ENCODE measurements at places on chromosomes 2 and 18. TPM values are rescaled to one million over a fixed set of nuclear protein-coding genes. Genes with fewer than 3 reads are reported as not detected.

PXDN gene
- total RNA-seq, result 0.58 TPM

SUCLG1 gene
- 82.6 TPM for total RNA-seq

SMPD4 gene
- 78.2 TPM for total RNA-seq

CCDC121 gene
- 0.53 TPM for total RNA-seq

GTF2A1L gene
- total RNA-seq, result not detected

STK39 gene
- total RNA-seq, result 0.05 TPM

DNA sequence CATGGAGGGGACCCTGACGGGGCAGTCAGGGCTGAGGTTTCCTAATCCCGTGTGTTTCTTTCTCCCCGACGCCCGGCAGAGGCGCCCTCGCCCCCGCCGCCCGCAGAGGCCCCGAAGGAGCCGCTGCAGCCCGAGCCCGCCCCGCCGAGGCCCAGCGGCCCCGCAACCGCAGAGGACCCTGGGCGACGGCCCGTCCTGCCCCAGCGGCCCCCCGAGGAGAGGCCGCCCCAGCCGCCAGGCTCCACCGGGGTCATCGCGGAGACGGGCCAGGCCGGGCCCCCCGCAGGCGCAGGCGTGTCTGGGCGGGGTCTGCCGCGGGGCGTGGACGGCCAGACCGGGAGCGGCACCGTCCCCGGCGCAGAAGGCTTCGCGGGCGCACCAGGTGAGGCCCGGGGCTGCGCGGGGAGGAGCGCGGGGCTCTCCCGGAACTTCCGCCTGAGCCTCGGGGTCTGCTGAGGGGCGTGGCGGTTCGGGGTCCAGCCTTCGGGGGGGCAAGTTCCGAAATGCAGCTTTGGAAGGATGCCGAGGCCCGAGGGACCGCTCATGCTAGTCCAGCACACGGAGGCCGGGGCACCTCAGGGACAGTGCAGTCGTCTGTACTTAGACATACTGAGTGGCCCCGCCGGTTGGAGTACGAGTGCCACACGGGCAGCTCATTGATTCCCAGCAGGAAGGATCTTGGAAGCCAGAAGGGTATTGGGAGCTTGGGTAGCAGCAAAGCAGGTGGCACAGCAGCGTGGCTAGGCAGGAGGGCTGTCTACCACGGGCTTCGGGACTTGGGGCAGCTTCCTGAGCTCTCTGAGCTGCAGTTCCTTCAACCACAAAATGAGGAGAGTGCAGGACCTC is 60.1 kb downstream of the EMILIN2 start:
- H3K27me3 ChIP-seq, result no peaks in the 10 kb centered on the region
- peak overlapping the region; percentile 94 for H3K4me3 ChIP-seq
- peak overlapping the region; percentile 80 for H3K27ac ChIP-seq
- peaks cover 10% of the 10 kb centered on the region for H3K36me3 ChIP-seq
- DNase-seq, result no peak
- no peaks in the 10 kb centered on the region for H3K4me1 ChIP-seq

GRCh38 chr2:18050001-18050400 is 171.5 kb downstream of the KCNS3 start:
- DNase-seq, result no peak
- H3K27ac ChIP-seq, result no peak overlapping the region
- no peaks in the 10 kb centered on the region for H3K4me1 ChIP-seq

DNA sequence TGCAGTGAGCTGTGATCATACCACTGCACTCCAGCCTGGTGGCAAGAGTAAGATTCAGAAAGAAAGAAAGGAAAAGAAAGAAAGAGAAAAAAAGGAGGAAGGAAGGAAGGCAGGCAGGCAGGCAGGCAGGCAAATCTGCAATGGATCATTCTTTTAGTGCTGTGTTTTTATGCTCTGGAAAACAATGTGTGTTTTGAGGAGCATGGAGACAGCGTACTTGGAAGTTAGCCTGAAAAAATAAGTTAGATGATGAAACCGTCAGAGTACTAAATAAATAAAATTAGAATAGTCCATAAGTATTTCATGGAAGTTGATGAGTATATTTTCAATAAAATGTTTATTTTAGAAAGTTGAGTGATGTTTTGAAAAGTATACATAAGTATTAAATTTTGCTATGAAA is 366.4 kb upstream of the CDH20 start:
- no peaks in the 10 kb centered on the region for H3K36me3 ChIP-seq
- no peak overlapping the region for H3K27ac ChIP-seq
- no peak for DNase-seq

DNA sequence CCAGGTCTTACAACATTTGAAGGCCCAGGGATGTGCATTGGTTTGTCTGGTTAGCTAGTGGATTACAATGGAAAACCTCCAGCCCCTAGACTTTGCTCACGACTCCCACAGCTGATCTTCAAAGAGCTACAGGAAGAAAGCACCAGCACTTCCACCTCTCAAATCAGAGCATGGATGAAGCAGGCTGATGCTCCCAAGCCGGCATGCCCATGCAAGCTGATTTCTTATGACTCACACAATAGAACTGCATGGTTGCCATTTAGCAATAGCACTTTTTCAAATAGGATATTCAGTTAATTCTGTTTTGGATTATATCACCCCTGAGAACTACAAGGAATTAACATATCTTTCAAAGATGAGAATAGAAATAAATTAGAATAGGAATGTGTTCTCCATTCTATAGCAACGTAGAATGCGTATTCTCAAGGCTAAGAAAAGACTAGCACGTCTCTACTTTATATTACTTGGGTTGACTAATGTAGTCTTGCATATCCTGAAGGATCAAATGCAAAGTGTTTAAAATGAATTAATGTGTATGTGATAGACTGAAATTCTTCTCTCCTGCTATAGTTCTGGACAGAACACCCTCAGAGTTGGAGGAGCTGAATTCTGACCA is 292.4 kb downstream of the TRIB2 start:
- DNase-seq, result no peak
- H3K4me1 ChIP-seq, result no peaks in the 10 kb centered on the region
- no peaks in the 10 kb centered on the region for H3K27me3 ChIP-seq
- H3K4me3 ChIP-seq, result no peak overlapping the region
- H3K36me3 ChIP-seq, result no peaks in the 10 kb centered on the region

- DNase-seq, result no peak
- no peak overlapping the region for H3K27ac ChIP-seq
- H3K4me3 ChIP-seq, result no peak overlapping the region
- H3K27me3 ChIP-seq, result no peaks in the 10 kb centered on the region
These were observed 10.5 kb downstream of the CAPN13 start for GRCh38 chr2:30796699-30797098.

GRCh38 chr2:176356251-176356650 is 87.0 kb downstream of the MTX2 start:
- H3K4me3 ChIP-seq, result no peak overlapping the region
- no peaks in the 10 kb centered on the region for H3K36me3 ChIP-seq
- no peaks in the 10 kb centered on the region for H3K27me3 ChIP-seq
- DNase-seq, result no peak

DNA sequence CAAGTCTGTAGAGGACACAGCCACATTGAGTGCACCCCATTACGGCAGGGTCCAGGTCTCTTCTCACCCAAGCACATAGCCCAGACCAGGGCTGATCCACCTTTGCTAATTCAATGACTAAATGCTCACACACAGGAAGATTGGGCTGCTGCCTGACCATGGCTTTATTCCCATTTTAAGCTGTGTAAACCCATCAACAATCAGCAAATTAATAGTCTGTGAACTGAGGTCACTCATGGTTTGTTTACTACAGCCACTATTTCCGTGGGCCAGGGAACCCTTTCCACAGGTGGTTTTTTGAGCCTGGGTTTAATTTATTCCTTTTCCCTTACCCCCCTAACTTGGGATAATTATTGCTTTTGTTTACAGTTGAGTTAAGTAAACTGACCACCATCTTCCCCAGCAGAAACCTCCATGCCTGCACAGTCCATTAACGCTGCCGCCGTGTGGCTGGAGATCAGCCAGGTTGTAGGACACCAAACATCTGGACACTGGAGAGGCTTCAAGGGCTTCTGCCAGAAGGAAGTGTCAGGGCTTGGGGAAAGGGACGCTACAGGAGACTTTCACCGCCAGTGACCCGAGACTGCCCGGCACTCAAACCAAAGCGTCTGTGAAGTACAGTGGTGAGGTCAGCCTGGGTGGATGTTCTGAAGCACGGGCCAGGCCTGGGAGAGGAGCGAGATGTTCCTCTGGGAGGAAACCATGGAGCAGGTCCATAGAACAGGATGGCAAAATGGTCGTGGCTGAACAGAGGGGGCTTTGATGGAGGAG is 282.9 kb downstream of the DYSF start:
- no peaks in the 10 kb centered on the region for H3K36me3 ChIP-seq
- no peaks in the 10 kb centered on the region for H3K4me1 ChIP-seq
- H3K27ac ChIP-seq, result no peak overlapping the region
- DNase-seq, result no peak
- H3K4me3 ChIP-seq, result no peak overlapping the region

DNA sequence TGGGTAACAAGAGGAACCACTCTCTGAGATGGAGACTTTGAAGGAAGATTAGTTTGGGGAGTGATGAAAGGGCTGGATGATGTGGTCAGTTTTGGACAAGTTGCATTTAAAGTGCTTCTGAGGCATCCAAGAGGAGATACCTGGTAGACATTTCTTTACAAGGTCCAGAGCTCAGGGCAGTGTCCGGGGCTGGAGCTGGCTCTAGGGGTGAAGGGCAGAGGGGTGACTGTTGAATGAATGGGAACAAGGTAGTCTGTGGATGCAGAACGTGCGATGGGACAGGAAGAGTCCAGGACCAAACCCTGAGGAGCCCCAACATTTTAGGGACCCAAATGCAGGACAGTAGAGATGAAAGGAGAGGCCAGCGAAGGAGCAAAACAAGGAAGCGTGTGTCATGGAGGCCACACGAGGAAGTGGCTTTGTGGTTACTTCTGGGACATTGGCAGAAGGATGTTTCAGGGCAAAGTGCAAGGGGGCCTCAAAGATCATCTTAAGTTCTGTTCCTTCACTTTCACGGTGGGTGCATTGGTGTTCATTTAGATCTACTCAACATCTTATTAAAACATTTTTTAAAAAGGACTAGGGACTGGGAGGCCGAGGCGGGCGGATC is 13.6 kb upstream of the GPR35 start:
- H3K27me3 ChIP-seq, result no peaks in the 10 kb centered on the region
- no peak overlapping the region for H3K4me3 ChIP-seq
- peaks cover 3% of the 10 kb centered on the region for H3K4me1 ChIP-seq
- H3K36me3 ChIP-seq, result no peaks in the 10 kb centered on the region

- no peak overlapping the region for H3K27ac ChIP-seq
- peak overlapping the region; percentile 55 for H3K4me3 ChIP-seq
- no peaks in the 10 kb centered on the region for H3K36me3 ChIP-seq
These were observed 640 bp downstream of the SPTBN1 start for GRCh38 chr2:54456612-54457322.

GRCh38 chr2:10901160-10901939 is 10.4 kb upstream of the KCNF1 start:
- H3K4me3 ChIP-seq, result no peak overlapping the region
- H3K27me3 ChIP-seq, result no peaks in the 10 kb centered on the region
- no peaks in the 10 kb centered on the region for H3K36me3 ChIP-seq

GRCh38 chr2:68466361-68466777 is 725 bp downstream of the FBXO48 start:
- no peaks in the 10 kb centered on the region for H3K36me3 ChIP-seq
- peak overlapping the region; percentile 72 for H3K4me3 ChIP-seq
- peak overlapping the region; percentile 74 for H3K27ac ChIP-seq

Data from GM12878 (cell line).